ENCODE measurements at places on chromosomes 2 and 18.

DNA sequence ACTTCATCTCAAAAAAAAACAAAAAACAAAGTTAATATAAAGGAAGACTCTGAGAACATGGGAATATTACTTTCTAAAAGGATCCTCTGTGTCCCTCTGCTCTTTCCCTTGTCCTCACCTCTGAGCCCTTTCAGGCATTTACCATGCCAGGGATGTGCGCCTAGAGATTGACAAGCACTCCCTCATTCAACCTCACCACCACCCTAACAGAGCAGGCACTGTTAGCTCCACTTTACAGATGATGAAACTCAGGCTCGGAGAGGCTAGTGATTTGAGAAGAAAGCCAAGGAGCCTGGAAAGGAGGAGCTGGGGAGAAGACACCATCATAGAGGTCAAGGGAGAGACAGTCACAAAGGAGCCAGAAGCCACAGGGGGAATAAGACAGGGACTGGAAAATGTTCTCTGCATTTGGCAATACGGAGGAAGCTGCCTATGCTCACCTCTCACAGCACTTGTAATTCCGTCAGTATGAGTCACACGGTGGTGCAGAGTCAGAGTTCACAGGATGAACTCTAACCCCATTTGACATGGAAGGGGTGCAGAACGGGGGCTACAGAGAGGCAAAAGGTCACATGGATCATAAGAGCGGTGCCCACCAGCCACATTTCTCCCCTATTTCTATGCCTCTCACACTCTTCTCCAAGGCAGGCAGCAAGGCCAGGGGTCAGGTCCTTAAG is 101.8 kb upstream of the NFU1 start:
- DNase-seq, result no peak

- DNase-seq, result no peak
Observed at GRCh38 chr2:60058781-60059180, 494.7 kb downstream of the BCL11A start.

DNA sequence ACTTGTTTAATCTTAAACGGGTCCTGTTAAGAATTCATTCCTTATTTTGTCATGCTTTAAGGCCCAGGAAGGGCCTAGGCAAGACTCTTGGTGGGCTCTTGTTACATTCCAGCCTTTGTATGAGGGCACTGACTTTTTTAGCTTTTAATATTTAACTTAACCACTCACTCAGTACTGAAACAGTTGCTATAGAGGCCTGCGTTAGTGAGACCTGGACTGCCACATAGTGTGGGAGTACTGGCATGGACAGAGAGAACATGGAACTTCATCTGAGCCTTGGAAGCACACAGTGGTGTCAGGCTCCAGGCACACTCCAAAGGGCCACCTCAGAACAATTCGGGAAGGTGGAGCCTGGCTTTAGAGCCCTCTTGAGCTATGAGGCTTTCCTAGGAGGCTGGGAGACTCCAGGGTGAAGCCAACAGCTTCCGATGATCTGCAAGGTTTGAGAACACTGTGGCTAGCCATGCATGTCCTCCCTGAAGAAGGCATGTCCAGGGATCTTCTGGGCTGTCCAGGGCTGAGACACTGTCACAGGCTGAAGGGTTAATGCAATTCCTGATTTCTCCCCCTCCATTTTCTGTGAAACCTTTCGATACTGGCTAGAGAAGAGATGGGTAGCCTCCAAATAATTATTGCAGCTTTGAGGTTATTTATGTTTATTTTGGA is 155.4 kb upstream of the ACAA2 start:
- DNase-seq, result no peak

DNA sequence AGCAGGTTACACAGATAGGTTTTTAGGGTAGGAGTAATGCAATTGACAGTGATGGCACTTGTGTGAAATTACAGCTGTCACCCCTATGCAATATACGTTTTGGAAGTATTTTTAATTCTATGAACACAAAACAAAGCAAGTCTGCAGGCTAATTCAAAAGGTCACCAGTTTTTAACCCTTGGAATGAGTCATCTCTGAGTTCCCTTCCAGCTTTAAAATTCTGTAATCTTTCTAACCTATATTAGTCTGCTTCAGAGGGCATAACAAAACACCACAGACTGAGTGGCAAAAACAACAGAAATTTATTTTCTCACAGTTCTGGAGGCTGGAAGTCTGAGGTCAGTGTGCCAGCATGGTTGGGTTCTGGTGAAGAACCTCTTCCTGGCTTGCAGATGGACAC is 596.9 kb upstream of the HNMT start:
- DNase-seq, result no peak

DNA sequence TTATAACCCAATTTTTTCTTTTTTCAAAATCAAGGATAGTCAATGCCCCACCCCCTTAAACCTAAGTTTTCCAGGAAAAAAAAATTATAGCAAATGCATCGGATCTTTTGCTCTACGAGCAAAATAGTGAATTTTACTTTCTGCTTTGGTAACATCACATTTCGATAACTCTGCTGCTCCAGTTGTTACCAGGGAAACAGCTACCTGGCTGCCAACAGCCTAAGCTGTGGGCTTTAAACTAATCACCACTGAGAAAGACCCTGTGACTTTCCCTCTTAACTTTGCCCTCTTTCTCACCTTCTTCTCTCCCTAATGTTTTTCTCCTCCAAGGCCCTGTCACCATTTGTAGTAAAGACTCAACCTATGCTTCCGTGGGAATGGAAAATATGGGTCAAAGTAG is 145.5 kb downstream of the ABCA12 start:
- no peak for DNase-seq

DNA sequence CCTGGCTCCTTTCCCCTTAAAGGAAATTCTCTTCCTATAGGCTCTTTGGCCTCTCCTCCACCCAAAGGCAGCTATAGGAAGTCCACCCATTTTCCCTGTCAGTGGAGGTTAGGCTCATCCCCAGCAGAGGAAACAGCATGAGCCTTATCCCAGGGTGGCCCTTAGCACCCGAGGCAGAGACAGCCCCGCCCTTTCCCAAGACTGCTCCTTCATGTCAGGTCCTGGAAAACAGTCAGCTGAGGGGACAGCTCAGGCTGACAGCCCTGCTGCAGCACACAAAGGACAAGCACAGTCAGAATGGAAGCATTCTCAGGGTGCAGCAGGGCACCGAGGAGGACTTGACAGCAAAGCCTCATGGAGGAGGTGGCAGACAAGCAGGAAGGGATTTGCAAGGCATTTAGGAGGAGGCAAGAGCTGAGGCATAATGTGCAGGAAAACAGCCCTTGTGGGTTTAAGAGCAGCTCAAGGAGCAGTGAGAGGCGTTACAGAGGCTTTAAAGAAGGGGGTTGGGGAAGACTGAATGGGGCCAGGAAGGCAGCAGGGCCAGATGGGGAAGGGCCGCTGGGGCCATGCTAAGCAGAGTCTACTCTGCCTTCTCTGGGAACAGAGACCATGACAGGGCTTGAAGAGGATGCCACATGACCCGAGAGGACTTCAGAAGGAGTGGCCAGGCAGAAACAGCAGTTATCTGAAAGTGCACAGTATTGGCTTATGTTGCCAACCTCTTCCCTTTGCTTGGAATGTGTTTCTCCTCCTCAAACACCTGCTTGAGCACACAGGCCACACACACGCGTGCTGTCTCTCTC is 216.6 kb downstream of the SH3BP4 start:
- no peak for DNase-seq

GRCh38 chr2:127569666-127570065 is 34.2 kb downstream of the MYO7B start:
- no peak for DNase-seq

DNA sequence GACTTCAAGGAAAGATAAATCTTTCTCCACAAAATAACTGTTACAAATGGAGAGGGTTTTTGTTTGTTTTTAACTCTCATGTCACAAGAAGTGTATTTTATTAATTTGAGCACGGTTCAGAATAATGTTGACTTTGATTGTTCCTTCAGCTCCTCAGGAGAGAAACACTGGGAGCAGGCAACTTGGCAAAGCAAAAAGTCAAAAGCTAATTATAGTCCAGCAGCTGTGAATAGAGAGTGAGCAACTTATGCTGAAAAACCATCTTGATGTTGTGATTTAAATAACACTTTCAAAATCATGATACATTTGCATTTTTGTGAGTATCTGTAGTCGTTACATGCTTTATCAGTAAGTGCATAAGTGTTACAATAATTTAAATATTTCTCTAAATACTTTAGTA is 37.5 kb upstream of the TTN start:
- no peak for DNase-seq

GRCh38 chr2:19176172-19176852 is 182.1 kb downstream of the OSR1 start:
- no peak for DNase-seq

GRCh38 chr2:67526283-67526682 is 129.2 kb downstream of the ETAA1 start:
- no peak for DNase-seq

DNA sequence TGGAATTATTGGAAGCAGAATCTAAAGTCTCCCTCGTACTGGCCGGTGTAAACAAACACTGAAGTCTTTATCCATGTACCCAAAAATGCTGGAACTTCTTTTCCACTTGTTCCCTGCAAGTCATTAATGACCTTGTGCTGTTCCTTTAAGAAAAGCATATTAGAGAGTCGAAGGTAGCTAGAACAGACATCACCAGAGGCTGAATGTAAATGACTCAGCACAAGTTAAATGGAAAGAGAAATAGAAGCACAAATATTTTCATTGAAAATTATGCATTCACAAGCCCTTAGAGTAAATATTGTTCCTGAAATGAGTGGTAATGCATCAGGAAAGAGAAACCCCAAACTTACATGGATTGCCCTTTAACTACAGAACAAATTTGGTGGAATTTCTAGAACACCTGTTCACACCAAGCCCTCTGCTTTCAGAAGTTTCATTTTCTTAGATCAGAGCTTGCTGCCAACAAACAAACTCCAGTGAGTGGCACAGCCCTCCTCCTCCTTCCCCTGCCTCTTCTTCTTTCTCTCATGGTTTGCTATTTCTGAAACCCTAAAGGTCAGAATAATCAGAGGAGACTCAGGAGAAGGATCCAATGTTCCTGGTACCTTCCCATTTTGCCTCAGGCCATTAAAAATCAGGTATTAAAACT is 264.3 kb downstream of the TXNL1 start:
- DNase-seq, result no peak

DNA sequence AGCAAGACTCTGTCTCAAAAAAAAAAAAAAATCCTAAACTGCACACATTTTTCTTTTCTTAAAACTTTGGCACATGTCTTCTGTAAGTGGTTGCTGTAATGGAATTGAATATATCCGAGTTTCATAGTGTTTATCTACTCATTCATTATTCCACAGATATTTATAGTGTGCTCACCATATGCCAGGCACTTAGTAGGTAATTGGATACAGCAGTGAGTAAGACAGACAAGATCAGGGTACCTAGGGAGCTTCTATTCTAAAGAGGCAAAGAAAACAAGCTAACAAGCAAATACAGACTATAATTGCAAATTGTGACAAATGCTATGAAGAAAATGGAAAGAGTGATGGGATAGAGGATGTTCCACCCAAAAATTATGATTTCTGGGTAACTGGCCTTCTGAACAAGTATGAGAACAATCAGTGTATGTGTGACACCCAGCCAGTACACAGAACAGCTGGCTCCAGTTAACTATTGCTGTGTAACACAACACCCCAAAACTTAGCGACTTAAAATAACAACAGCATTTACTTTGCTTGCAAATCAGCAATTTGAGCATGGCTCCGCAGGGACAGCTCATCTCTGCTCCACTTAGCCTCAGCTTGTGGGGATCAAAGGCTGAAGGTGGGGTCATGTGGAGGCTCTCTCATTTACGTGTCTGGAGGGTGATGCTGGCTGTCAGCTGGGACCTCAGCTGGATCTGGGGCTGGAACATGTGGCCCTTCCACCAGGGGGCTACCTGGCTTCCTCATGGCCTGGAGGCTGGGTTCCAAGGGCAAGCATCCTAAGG is 224.9 kb downstream of the INSIG2 start:
- no peak for DNase-seq

DNA sequence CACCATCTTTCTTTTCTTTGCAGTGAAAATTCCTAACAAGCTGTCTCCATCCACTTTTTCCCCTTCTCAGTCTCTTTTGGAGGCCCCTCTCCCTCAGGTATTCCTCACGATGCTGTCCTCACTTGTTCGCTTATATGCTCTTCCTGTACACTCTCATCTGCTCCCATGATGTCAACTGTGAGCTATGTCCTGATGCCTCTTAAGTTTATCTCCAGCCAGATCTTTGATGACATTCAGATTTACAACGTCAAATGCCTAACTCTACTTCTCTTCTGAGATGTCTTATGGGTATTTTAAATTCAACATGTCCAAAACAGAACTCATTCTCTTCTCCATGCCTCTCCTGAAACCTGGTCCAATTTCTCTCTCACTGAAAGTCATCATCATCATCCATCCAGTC is 55.1 kb upstream of the SERTAD2 start:
- no peak for DNase-seq

DNA sequence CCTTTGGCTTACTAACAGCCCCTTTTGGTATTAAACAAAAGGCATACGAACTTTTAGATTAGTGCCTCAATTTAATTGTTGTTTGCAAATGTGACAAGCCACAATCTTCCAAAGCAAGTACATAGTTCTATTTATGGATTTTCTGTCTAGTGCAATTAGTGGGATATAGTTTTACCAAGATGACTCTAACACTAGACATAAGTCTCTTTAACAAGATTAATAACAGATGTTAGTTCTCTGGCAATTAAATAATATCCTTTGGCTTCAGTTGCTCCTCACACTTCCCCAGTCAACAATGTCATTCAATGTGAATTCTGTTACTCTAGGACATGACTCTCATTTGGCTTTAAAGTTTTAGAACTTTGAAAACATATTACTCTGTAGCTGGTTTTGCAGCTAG is 16.7 kb upstream of the MC4R start:
- DNase-seq, result no peak

- peak; percentile 71 for DNase-seq
Observed at GRCh38 chr2:191056228-191056627, 42.3 kb upstream of the STAT1 start.

GRCh38 chr2:51650769-51651168 is 618.8 kb upstream of the NRXN1 start:
- no peak for DNase-seq

DNA sequence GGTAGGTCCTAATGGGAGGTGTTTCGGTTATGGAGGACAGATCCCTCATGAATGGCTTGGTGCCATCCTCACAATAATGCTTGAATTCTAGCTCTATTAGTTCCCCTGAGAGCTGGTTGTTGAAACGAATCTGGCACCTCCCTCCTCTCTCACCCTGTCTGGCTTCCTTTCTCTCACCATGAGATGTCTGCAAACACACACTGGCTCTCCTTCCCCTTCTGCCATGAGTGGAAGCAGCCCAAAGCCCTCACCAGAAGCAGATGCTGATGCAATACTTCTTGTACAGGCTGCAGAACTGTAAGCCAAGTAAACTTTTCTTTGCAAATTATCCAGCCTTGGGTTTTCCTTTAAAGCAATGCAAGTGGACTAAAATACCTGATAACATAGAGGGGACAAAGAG is 86.6 kb downstream of the RND3 start:
- DNase-seq, result no peak

DNA sequence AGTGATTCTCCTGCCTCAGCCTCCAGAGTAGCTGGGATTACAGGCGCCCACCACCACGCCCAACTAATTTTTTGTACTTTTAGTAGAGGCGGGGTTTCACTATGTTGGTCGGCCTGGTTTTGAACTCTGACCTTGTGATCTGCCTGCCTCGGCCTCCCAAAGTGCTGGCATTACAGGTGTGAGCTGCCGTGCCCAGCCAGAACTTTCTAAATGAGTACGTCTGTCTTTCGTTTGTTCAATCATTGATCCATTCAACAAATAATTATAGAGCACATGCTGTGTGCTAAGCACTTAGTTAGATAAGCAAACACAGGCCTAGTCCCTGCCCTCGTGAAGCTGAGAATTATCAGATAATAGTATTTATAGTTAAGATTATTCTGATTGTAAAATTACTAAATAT is 56.5 kb downstream of the TTC39C start:
- no peak for DNase-seq
